ENCODE measurements at places on chromosomes 2 and 18. TPM values are rescaled to one million over a fixed set of nuclear protein-coding genes. Genes with fewer than 3 reads are reported as not detected.

ANKRD30BL gene
- total RNA-seq, result 1.3 TPM

TGFA gene
- total RNA-seq, result 0.78 TPM

SLC35F6 gene
- 13.1 TPM for total RNA-seq

STON1 gene
- total RNA-seq, result 17.7 TPM

LIPT1 gene
- 6.2 TPM for total RNA-seq

CIB4 gene
- total RNA-seq, result not detected

DNA sequence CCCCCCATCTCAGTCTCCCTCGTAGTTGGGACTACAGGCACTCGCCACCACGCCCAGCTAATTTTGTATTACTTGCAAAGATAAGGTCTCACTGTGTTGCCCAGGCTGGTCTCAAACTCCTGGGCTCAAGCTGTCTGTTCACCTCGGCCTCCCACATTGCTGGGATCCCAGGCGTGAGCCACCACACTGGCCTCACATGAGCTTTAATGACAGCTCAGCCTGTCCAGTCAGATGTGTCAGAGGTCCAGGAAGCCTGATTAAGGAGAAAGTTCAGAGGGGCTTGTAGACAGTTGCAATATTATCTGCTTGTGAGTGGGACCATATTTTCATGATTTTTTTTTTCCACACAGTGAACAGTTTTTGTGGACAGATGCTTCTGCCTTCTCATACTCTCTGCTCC lies 82.0 kb downstream of the LIMS1 start:
- DNase-seq, result no peak

- no peak for DNase-seq
These were observed 81.1 kb downstream of the SETBP1 start for GRCh38 chr18:44761812-44762211.

DNA sequence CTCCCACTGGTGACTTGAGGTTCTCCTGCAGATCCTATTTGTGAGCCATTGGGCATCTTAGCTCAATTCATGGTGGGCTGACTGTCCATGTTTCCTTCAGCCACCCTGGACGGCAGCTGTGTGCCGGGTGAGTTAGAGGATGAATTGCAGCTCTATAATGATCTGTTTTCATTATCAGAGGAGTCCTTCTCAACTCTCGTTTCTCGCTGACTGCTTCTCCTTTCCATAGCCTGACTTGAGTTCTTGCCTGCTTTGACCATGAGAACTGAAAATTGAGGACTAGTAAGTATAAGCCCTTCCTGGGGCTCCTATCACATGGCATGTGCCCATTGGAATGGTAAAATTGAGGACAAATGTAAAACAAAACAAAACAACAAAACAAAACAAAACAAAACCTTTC lies 121.8 kb downstream of the CDC42EP3 start:
- no peak for DNase-seq

DNA sequence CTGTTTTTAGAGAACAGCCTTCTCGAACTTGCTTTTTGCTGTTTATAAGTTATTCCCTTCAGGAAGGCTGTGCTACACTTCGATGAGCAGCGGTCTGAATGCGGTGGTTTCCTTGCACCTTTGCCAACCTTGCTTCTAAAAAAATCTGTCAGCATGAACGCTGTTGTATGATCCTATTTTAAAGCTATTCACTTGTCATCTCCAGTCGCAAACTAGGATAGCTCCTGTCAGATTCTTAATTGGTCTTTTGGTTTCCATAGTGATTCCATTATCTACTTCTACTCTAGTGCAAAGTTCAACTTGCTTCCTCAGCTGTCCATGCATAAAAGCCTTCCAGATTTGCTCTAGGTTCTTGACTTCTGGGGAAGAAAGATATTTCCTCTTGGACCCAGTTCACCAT lies 76.3 kb upstream of the GALNT3 start:
- no peak for DNase-seq

DNA sequence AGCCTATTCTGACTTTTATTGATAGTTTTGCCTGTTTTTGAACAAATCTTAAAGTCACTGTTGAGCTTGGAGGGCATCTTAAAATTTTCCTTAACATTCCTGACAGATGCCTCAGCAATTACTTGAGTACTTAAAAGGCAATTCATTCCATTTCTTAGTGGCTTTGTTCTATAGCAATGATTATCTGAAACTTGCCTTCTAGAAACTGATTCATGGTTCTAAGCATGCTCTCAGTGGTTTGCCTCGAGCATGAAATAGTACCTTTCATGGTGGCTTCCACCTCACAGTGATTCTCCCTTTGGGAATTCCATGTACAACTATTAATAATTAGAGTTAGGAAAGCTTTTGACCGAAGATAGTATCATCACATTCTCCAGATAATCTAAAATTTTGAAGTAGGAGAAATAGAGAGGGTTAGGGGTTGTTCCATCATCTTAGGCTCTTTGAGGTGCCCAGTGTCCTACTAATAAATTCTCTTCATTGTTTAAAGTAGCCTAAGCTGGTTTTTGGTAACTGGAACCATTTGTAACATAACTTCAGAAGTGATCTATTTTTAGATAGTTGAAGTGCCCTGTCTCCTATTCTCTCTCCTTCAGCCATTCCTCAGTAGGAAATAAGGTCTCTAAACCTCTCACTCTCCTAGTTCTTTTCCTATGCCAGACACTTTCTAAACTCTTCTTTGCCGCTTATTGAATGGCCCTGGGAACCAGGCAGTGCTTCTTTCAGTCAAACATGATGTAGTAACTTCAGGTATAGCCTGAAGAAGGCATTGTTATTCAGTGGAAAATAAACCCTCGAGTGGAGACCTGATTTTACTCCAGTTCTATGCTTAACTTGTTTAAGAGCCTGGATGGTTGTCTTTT lies 156.1 kb downstream of the HAUS1 start:
- DNase-seq, result no peak

DNA sequence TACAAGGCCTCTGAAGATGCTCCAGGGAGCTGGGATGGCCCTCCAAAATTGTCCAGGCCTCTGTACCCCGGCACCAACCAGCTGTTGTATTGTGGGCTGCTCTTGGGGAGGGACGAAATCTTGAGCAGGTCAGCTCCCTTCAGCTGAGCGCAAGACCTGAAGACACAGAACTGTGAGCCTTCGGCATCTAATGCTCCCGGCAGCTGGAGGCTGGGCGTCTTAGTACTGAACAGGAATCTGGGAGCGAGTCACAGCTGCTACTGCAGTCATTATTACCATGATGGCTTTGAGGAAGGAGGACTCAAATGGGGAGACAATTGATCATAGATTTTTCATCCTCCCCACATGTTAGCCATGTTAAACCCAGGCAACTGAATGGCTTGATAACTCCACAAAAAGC lies 83.0 kb upstream of the LTBP1 start:
- no peak for DNase-seq

- no peak for DNase-seq
These were observed 223.6 kb downstream of the CDH20 start for GRCh38 chr18:61556862-61557261.

DNA sequence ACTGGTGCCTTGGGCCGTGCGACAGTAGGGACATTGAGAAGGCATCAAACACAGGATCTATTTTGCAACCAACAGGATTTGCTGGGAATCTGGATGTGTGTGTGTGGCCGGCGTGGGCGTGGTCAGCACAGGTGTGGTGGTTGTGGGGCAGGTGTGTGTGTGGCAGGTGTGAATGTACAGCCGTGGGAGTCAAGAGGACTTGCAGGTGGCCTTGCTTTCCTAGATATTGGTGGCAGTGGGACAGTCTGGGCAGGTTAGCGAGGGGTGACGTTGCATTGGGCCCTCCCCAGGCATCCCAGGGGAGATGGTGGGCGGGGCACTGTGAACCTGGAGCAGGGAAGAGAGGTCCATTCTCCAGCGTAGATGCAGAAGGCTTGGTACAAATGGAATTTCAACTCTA lies 3.2 kb upstream of the LIMS2 start:
- no peak for DNase-seq

DNA sequence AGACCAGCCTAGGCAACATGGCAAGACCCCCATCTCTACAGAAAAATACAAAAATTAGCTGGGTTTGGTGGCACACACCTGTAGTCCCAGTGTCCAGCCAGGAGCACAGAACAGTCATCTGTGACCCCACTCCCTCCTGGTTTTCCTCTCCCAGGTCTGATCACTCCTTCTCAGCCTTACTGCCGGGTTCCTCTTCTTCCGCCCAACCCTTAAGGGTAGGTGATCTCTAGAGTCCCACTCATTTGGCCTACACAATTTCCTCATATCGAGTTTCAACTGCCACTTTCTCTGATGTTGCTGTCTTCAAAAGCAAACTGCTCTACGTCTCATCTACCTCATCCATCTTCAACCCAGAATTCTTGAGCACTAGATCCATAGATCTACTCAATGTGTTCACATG lies 13.4 kb upstream of the MAT2A start:
- DNase-seq, result no peak

DNA sequence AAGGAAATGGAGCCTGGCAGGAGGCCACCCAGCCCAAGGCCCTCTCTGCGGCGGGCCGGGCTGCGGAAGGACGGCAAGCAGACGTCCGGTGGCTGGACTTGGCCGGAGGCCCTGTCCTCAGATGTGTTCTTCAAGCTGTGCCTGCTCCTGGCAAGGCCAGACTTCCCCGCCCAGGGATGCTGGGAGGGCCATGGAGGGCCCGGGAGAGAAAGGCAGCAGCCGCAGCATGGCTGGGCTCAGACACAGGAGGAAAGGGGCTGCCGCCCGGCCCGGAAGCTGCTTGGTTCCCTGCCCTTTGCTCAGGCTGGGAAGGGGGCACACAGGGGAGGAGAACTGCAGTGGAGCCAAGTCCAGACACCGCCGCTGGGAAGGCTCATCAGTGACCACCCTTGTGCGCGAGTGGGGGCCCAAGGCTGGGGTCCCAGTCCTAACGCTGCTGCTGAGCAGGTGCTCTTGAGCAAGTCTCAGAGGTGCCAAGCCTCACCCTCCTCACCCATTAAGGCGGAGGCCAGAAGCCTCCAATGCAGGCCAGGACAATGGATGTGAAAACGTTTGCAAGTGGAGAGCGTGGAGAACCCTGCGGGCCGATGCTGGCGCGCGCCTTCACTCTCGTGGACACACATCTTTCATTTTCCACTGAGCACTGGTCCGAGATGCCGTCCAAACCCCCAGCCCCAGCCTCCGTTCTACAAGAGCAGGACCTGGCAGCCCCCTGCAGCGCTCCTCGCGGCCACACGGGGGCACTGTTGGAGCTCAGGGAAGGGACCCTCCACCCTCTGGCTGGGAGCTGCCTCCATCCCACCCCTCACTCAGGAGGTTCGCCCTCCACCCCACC lies 7.9 kb downstream of the CROCC2 start:
- DNase-seq, result peak; percentile 91

- DNase-seq, result peak; percentile 39
These were observed 318.1 kb downstream of the PDE11A start for GRCh38 chr2:177754492-177754873.

- no peak for DNase-seq
These were observed 12.7 kb downstream of the DGUOK start for GRCh38 chr2:73939419-73939818.

- no peak for DNase-seq
These were observed 34.1 kb downstream of the ODC1 start for GRCh38 chr2:10413991-10414451.

GRCh38 chr2:56613920-56614319 lies 430.1 kb downstream of the CCDC85A start:
- DNase-seq, result no peak

DNA sequence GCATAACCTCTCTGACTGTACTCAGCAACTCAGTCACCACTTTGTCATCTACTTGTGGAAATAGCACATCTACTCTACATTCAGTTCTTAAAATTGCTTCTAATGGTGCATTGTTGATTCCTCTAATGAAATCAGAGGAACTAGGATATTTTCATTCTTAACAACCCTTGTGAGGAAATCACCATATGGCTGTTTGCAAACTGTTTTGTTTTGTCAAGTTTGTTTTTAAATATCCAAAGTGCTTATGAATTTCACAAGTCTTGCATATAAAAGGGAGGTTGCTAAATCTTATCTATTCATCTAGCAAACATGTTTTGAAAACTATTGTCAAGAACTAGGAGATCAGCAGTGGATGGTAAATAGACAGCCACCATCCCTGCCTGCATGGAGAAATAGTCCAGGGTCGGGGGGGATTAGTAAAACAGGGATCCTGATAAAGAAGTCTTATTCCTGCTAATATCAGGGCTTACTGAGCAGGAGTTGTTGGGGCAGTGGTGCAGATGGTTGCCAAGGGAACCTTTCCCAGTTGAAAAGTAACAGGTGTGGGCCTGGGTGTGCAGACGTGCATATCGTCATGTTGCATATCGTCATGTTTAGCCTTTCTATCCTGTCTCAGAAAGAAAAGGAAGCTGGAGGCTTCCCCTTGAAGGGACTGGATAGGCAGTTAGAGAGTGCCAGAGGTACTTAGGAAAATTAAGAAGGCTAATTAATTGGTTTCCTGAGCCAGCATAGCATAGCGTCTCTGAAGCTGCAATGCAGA lies 7.5 kb upstream of the MYO3B start:
- DNase-seq, result no peak

DNA sequence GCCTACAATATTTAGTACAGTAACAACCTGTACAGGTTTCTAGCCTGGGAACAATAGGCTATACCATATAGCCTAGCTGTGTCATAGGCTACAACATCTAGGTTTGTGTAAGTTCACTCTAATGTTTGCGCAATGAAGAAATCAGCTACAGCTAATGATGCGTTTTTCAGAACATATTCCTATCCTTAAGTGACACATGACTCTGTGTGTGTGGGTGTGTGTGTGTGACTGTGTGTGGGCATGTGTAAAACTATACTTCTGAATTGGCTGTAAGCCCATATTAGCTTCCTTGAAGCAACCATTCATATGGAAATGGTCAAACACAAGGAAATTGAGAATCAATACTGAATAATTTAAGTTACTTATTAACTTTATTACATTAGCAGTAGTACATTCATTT lies 120.8 kb upstream of the SULT1C3 start:
- DNase-seq, result no peak

DNA sequence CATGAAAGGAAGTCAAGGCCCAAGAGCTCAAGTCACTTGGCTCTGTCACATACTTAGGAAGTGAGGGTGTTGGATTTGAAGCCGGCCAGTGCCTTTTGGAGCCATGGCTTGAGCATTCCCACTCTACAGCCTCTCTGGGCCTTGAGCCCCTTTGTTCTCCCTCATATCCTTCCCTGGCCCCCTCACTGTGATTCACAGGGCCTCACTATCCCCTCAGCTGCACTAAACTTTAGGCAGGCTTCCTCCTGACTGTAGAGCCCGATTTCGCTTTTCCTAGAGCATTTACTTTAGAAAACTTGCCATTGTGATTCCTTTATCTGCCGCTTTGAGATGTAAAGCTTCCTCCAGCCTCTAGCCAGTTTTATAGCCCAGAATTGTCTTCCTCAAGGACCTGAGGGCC lies 107.6 kb downstream of the FBXO15 start:
- no peak for DNase-seq

- no peak for DNase-seq
These were observed 36.7 kb upstream of the SPAG16 start for GRCh38 chr2:213247566-213247965.

DNA sequence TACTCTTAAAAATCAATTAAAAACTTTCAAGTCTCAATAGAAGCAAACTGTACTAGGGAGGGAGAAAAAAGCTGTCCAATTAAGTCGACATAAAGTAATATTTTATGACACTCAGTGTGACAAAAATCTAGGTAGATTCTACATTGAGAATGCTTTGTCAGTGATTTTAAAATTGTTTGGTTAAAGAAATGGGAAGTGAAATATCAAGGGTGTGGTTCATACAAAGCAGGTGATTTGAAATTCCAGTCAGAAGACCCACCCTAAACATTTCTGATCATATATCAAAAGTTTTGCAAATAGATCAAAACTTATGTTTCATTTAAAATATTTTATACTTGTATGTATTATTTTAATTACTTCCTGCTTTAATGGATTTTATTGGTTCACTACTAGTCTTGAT lies 338.9 kb upstream of the DCC start:
- DNase-seq, result no peak
